Activated naive CD8-positive, alpha-beta T cell treated with anti-CD3 and anti-CD28 coated beads, Interleukin-2, amount 50 U/mL, for 24 hours (primary cell): ENCODE measurements at places on chromosomes 2 and 18.

- no peaks in the 10 kb centered on the region for H3K4me1 ChIP-seq
- no peak for DNase-seq
Measured at GRCh38 chr18:50619861-50620275, 60.0 kb downstream of the MAPK4 start.

DNA sequence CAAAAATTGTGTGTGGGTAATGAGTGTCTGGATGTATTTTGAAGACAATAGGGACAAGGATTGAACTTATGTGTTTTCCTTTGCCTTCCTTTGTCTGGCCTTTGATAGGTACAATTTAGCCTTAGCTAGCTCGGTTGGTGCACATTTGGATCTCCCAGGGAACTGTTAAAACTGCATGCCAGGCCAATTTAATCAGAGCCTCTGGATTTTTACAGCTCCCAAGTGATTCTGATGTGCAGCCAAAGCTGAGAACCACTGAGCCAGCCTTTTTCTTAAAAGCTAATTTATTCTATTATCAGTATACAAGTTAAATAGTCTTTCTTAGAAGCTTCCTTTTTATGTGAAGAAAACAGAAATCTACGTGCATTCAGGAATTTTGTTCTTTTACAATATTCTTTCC is 25.0 kb downstream of the PLEK start:
- peaks cover 15% of the 10 kb centered on the region for H3K36me3 ChIP-seq
- no peak for DNase-seq
- H3K27ac ChIP-seq: no peak overlapping the region
- no peaks in the 10 kb centered on the region for H3K27me3 ChIP-seq
- peaks cover 54% of the 10 kb centered on the region for H3K4me1 ChIP-seq

DNA sequence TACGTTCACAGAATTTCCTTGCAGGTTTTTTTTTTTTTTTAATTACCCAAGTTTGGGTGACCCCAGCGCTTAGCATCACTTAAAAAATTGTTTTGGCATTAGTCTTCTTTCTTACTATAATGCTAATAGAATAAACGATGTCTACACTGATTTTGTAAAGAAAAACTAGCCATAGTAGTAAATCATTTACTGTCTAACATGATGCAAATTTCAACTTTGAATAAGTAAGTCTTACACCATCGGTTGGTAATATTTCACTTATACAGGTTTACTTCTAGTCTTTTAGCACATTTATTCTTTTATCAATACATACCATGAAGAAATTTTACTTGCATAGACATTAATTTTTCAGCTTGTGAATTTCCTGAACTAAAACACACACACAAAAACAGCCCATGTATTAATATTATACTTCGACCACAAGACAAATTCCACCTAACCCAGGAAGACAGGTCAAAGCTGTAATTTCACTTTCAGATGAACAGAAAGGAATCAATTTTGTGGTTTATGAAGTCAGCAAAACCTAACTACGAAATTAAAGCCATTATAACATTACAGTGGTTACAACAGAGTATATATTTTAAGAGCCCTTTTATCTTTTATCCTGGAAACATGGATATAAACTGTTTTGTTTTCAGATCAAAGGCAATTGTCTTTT is 1.9 kb downstream of the YES1 start:
- peak overlapping the region; percentile 98 for H3K27ac ChIP-seq
- H3K36me3 ChIP-seq: peaks cover 13% of the 10 kb centered on the region
- no peak for DNase-seq
- peaks cover 85% of the 10 kb centered on the region for H3K4me1 ChIP-seq
- peaks cover 7% of the 10 kb centered on the region for H3K27me3 ChIP-seq

DNA sequence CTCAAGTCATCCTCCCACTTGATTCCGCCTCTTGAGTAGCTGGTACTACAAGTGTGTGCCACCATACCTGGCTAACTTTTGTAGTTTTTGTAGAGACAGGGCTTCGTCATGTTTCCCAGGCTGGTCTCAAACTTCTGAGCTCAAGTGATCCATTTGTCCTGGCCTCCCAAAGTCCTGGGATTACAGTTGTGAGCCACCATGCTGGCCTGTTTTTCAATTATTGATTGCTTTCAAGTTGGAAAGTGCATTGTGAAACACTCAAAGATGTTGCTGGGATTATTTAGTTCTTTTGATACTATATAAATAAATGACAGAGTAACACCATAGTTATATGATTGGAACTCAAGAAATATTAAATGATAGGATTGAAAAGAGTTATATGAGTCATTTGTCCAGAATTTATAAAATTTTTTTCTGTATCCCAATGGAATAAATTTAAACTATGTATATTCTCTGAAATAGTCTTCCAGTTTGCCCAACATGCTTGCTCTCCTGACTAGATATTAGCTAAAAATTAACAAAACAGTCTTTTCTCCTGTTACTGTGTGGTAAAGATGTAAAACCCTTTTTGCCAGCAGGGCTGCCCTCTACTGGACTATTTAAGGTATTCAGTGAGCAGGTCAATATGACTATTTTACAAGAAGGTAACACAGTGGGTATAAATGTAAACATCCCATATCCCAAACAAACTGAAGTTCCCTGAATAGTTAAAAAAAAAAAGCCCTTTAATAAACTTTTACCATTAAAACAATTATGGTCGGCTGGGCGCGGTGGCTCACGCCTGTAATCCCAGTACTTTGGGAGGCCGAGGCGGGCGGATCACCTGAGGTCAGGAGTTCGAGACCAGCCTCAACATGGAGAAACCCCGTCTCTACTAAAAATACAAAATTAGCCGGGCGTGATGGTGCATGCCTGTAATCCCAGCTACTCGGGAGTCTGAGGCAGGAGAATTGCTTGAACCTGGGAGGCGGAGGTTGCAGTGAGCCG is 42.7 kb downstream of the ACSL3 start:
- H3K27me3 ChIP-seq: no peaks in the 10 kb centered on the region
- H3K36me3 ChIP-seq: peaks cover 2% of the 10 kb centered on the region
- H3K4me3 ChIP-seq: no peak overlapping the region
- peaks cover 21% of the 10 kb centered on the region for H3K4me1 ChIP-seq
- no peak overlapping the region for H3K27ac ChIP-seq
- peak; percentile 10 for DNase-seq

GRCh38 chr18:10081492-10081891 is 167.7 kb downstream of the VAPA start:
- no peak for DNase-seq
- no peaks in the 10 kb centered on the region for H3K27me3 ChIP-seq
- no peaks in the 10 kb centered on the region for H3K4me1 ChIP-seq
- H3K4me3 ChIP-seq: no peak overlapping the region

- peaks cover 2% of the 10 kb centered on the region for H3K27me3 ChIP-seq
- no peak overlapping the region for H3K27ac ChIP-seq
- no peak for DNase-seq
- no peaks in the 10 kb centered on the region for H3K36me3 ChIP-seq
- H3K4me1 ChIP-seq: no peaks in the 10 kb centered on the region
Measured at GRCh38 chr2:73685764-73686438, 43.7 kb upstream of the NAT8 start.

DNA sequence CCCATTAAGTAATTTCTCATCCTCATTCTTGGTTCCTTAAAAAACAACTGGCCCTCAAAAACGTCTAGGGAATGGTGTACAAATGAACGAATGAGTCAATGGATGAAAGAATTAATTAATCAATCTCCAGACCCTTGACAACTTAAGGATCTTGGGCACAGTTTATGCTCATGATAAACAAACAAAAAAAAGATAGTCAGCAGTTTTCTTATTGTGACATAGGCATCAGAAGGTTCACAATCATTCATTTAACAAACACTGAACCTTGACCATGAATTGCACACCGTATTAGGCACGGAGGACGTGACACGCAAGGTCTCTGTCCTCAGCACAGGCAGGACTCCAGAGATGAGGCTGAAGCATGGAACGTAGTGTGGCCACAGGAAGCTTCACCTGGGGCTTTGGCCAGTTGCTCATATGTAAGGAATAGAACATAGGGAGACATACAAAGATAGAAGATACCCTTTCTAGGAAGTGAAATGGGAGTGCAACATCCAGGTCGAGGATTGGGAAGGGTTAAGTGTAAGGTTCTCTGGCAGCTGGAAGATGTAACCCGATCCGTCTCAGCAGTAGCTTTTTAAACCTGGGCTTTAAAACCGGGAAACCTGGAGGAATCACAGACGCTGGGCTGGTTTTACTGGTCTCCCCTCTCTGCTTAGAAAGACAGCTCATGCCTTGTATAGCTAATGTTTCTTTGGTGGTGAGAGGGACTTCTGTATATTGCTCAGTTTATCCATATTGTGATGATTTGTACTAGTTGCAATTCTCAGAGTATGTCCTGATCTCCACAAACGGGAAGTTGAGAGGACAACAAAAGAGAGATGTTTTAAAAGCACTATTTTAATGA is 8.9 kb upstream of the LTBP1 start:
- peaks cover 9% of the 10 kb centered on the region for H3K27me3 ChIP-seq
- H3K4me3 ChIP-seq: no peak overlapping the region
- no peaks in the 10 kb centered on the region for H3K36me3 ChIP-seq
- DNase-seq: no peak
- H3K4me1 ChIP-seq: no peaks in the 10 kb centered on the region

- no peaks in the 10 kb centered on the region for H3K27me3 ChIP-seq
- no peaks in the 10 kb centered on the region for H3K36me3 ChIP-seq
- H3K4me1 ChIP-seq: peaks cover 19% of the 10 kb centered on the region
- H3K27ac ChIP-seq: no peak overlapping the region
- DNase-seq: no peak
Measured at GRCh38 chr2:109317471-109318095, 188.6 kb downstream of the SH3RF3 start.

GRCh38 chr2:212977152-212977551 is 174.3 kb downstream of the IKZF2 start:
- H3K27me3 ChIP-seq: no peaks in the 10 kb centered on the region
- no peak overlapping the region for H3K4me3 ChIP-seq
- H3K4me1 ChIP-seq: peaks cover 10% of the 10 kb centered on the region
- DNase-seq: no peak
- H3K36me3 ChIP-seq: no peaks in the 10 kb centered on the region

DNA sequence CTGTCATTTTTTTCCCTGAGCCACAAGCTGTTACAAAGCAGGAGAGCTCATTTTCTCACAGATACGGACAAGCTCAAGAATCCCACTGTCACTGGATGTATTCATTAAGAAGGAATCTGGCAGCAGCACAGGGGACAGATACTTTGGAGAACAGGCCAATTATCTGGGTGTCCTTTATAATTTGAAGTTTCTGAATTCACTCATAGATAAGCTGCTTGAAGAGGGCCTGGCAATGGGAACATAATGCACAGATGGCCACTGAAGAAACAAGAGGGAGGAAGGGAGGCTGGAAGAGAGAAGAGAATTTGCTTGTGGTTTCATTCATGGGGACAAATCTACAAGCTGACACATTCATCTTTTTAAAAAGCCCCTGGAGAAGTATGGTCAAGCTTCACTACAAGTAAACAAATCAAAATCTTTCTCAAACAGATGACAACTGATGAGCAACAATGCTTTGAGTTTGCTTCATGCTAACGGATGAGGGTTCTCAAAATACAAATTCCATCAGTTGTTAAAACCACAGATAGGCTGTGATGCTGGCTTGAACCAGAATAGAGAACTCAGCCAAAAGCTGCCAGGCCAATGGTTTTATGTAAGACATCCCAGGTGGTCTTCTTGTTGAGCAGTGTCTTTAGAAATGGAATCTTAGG is 11.9 kb downstream of the BCL2 start:
- peaks cover 89% of the 10 kb centered on the region for H3K4me1 ChIP-seq
- H3K27me3 ChIP-seq: no peaks in the 10 kb centered on the region
- no peak overlapping the region for H3K27ac ChIP-seq

- H3K4me3 ChIP-seq: no peak overlapping the region
- DNase-seq: no peak
- H3K4me1 ChIP-seq: no peaks in the 10 kb centered on the region
- H3K36me3 ChIP-seq: no peaks in the 10 kb centered on the region
- H3K27me3 ChIP-seq: peaks cover 6% of the 10 kb centered on the region
Measured at GRCh38 chr2:198478361-198478760, 674.0 kb downstream of the PLCL1 start.

DNA sequence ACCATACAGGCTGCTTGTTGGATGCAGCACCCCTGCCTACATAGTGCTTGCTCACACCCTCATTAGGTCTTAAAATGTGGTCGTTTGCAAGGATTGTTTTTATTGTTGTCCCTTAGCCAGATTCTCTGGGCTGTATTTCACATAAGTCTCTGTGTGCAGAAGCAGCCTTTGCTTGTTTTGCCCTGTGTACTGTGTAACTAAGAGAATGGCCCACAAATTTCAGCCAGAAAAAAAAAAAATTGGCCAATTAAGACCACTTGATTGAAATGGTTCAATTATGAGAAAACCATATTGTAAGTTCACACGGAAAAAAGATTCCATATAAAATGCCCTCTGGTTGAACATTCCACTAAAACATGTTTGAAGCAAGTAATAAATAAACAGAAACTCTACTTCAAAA is 377.1 kb upstream of the SOX11 start:
- no peaks in the 10 kb centered on the region for H3K27me3 ChIP-seq
- no peak overlapping the region for H3K27ac ChIP-seq

DNA sequence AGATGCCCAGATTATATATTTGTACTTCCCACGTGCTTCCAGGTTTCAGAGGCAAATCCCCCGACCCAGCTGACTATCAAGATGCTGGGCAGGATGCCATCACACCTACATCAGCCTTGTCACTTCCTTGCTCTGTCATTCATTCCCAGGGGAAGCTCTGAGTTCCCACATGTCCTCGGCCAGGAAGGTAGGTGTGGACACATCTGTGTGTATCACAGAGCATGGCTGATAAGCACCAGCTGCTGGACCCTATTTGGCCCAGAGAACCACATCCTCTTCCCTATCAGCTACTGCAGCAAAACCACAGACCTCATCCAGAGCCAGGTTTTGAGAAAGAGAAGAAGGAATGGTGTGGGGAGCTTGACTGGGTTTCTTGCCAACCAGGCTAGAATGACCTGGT is 31.9 kb upstream of the ITGA6 start:
- peaks cover 2% of the 10 kb centered on the region for H3K4me1 ChIP-seq
- H3K36me3 ChIP-seq: no peaks in the 10 kb centered on the region
- no peak overlapping the region for H3K27ac ChIP-seq
- no peak overlapping the region for H3K4me3 ChIP-seq
- DNase-seq: no peak
- H3K27me3 ChIP-seq: no peaks in the 10 kb centered on the region
